ENCODE measurements at places on chromosomes 7 and 10.

DNA sequence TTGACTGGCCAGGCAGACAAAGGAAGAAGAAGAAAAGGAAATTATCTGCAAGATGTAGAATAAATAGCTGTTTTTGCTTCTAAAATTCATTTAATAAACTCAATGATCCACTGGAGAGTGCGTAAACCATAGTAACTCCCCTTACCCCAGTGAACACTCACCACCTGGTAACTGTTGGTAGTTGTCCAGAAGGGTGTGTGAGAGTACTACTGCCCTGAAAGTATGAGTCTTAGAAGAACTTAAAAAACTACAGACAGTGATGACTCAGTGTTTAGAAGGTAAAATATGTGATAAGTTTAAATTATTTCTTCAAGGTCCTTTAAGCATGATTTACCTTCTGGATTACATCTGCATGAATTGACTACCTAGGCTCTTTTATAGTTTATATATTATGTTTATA is 53.0 kb upstream of the SEMA3A start:
- H3K4me3 ChIP-seq, result no peak overlapping the region
- H3K27me3 ChIP-seq, result no peaks in the 10 kb centered on the region
- no peaks in the 10 kb centered on the region for H3K4me1 ChIP-seq
- no peak for DNase-seq
- no peaks in the 10 kb centered on the region for H3K36me3 ChIP-seq
- no peak overlapping the region for H3K27ac ChIP-seq

DNA sequence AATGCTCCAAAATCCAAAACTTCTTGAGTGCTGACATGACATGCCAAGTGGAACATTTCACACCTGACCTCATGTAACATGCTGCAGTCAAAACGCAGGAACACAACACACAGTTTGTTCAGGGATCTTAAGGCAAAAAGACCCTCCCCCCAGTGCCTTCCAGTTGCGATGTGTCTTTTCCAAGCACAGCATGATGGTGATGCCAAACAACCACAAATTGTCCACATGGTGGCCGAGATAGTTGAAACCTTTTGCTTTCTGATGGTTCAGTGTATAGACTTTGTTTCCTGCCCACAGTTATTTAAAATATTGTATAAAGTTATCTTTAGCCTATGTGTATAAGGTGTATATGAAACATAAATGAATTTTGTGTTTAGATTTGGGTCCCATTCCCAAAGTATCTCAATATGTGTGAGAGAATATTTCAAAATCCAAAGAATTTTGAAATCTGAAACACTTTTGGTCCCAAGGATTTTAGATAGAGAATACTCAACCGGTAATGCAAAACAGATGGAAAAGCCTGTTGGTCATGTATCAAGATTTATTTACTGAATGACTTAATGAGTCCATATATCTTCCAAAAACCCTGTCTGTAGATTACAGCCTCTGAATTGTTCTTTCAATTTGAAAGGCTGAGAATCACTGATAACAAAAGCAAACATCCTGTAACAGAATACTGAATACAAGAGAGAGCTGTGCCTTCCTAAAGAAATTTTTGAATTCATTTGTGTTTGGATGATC is 93.4 kb upstream of the OIT3 start:
- no peaks in the 10 kb centered on the region for H3K4me1 ChIP-seq
- H3K27ac ChIP-seq, result no peak overlapping the region
- H3K36me3 ChIP-seq, result no peaks in the 10 kb centered on the region
- H3K4me3 ChIP-seq, result no peak overlapping the region

- no peaks in the 10 kb centered on the region for H3K36me3 ChIP-seq
- H3K4me1 ChIP-seq, result no peaks in the 10 kb centered on the region
- no peak for DNase-seq
Measured at GRCh38 chr10:120465138-120465537, 8.1 kb downstream of the PLPP4 start.

DNA sequence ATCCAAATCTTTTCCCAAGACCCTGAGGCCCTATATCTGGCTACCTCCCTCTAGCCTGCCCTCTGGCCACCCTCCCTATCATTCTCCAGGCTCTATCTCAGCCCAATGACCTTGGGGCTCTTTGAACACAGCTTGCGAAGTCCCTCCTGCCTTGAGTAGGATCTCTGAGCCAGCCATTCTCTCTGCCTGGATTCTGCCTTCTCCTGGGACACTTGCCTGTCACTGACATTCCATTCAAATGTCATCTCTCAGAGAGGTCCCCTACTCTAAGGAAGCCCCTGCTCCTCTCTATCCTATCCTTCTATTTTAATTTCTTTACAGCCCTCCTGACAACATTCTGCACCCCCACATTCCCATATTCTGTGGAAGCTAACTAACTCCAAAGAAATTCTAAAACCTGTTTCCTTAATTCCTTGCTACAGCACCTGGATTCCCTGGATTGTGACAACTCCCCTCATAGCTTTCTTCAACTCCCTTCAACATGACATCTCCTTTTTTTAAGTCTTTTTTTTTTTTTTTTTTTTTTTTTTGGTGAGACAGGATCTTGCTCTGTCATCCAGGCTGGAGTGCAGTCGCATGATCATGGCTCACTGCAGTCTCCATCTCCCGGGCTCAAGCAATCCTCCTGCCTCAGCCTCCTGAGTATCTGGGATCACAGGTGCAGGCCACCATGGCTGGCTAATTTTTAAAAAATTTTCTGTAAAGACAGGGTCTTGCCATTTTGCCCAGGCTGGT is 81.0 kb upstream of the ASAH2 start:
- no peaks in the 10 kb centered on the region for H3K36me3 ChIP-seq
- H3K27me3 ChIP-seq, result no peaks in the 10 kb centered on the region
- H3K4me3 ChIP-seq, result no peak overlapping the region
- no peak for DNase-seq
- H3K4me1 ChIP-seq, result no peaks in the 10 kb centered on the region
- no peak overlapping the region for H3K27ac ChIP-seq

GRCh38 chr10:3805791-3806461 is 20.9 kb upstream of the KLF6 start:
- no peaks in the 10 kb centered on the region for H3K27me3 ChIP-seq
- peak overlapping the region; percentile 98 for H3K27ac ChIP-seq
- H3K4me1 ChIP-seq, result peaks cover 86% of the 10 kb centered on the region
- no peaks in the 10 kb centered on the region for H3K36me3 ChIP-seq

GRCh38 chr7:135514856-135515255 is 5.0 kb upstream of the CNOT4 start:
- no peaks in the 10 kb centered on the region for H3K36me3 ChIP-seq
- H3K27me3 ChIP-seq, result no peaks in the 10 kb centered on the region
- H3K4me3 ChIP-seq, result no peak overlapping the region

- peaks cover 6% of the 10 kb centered on the region for H3K27me3 ChIP-seq
- H3K4me3 ChIP-seq, result no peak overlapping the region
- DNase-seq, result no peak
- H3K36me3 ChIP-seq, result no peaks in the 10 kb centered on the region
Measured at GRCh38 chr7:45625067-45625466, 50.9 kb downstream of the ADCY1 start.

- H3K4me3 ChIP-seq, result no peak overlapping the region
- H3K27ac ChIP-seq, result no peak overlapping the region
- no peaks in the 10 kb centered on the region for H3K4me1 ChIP-seq
- no peaks in the 10 kb centered on the region for H3K36me3 ChIP-seq
- H3K27me3 ChIP-seq, result no peaks in the 10 kb centered on the region
- DNase-seq, result no peak
Measured at GRCh38 chr7:37141742-37142141, 306.9 kb downstream of the ELMO1 start.

GRCh38 chr7:42219447-42219846 is 17.6 kb downstream of the GLI3 start:
- H3K4me3 ChIP-seq, result no peak overlapping the region
- DNase-seq, result no peak
- H3K27me3 ChIP-seq, result no peaks in the 10 kb centered on the region
- no peaks in the 10 kb centered on the region for H3K4me1 ChIP-seq
- no peak overlapping the region for H3K27ac ChIP-seq

DNA sequence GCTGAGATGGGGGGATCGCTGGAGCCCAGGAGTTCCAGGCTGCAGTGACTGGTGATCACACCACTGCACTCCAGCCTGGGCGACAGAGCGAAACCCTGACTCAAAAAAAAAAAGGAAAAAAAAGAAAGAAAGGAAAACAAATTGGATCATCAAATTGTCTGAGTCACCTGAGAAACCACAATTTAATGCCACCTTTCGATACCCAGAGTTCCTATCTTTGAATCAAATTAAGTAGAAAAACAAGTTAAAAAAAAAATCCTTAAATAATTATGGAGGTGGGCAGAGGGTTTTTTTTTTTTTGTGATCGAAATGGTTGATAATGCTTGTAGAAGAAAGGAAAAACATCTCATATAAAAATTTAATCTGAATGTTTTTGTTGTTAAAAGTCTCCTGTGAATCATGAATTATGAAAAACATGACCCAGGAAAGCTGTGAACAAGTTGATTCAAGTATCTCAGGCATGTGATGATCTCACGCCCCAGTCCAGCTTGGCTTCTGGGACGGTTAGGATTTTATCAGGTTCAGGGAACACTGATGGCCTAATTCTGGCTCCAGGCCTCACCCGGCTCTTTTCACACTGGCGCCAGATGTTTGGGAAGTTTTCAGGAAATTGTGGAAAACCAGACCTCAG is 25.3 kb upstream of the CUX1 start:
- H3K27ac ChIP-seq, result no peak overlapping the region
- H3K4me3 ChIP-seq, result no peak overlapping the region
- H3K36me3 ChIP-seq, result no peaks in the 10 kb centered on the region
- no peaks in the 10 kb centered on the region for H3K4me1 ChIP-seq
